ENCODE measurements at places on chromosomes 3 and 15.

DNA sequence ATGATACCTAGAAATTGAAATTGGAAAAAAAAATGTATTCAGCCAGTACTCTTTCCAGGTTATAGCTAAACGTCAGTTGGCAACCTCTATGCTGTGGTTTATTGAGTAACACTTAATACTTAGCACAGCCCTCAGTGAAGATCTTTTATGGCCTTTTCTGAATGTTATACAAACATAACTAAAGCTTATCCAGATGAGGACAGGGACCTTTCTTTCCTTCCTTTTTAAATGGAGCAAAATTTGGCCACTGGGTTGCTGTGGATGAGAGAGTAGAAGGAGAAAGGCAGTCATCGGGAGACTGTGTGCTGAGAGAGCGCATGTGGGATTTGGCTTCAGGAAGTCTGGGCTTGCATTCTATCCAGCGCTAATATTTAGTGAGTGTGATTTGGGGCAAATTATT, 36.1 kb downstream of the IGF1R start:
- no peak for DNase-seq

GRCh38 chr3:192409201-192409837, 318.0 kb downstream of the FGF12 start:
- no peak for DNase-seq

GRCh38 chr15:95194746-95195145, 963.4 kb downstream of the MCTP2 start:
- no peak for DNase-seq

- no peak for DNase-seq
Measured at GRCh38 chr3:25593001-25593400, 71.7 kb downstream of the TOP2B start.

DNA sequence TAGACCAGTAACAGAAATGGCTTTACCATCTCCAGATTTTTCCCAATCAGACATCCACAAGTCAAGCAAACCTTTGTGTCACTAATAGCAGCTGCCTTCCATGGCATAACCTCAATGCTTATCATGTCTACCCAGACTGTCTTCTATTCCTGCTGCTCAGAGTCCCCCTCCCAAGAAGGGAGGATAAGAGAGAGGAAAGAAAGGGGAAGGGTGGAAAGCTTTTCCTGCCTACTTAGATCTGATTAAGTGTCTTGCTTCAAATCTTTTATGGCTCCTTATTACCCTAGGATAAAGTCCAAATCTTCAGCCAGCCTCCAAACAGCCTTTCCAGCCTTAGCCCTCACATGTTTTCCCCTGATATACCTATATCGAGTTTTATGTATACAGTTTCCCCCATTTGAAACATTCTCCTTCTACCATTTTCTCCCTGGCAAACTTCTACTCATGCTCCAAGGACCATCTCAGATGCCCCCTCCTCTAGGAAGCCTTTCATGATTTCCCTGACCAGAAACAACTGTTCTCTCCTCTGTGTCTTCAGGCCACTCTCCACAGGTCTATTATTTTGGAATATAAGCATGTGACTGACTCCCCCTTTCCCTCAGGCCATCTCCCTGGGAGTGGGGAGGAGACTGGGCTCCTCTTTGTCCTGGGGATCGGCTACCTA, 7.9 kb upstream of the SSUH2 start:
- DNase-seq: no peak

DNA sequence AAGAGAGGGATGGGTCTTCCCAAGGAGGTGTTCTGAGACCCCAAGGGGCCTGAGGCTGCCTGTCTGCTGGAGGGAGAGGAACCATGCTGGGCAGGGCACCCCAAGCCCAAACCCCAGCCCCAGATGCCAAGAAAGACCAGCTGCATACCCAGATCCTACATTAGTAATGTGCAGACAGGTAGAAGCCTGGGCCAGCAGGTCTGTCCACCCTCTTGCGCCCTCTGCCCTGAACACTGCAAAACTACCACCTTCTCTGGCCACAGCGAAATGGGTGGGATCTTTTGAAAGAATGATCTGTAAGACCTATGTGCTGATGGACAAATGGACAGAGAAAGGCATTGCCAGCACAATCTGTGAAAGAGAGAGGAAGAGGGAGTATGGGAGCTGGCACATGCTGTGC, 283.2 kb downstream of the EPHB1 start:
- DNase-seq: no peak

DNA sequence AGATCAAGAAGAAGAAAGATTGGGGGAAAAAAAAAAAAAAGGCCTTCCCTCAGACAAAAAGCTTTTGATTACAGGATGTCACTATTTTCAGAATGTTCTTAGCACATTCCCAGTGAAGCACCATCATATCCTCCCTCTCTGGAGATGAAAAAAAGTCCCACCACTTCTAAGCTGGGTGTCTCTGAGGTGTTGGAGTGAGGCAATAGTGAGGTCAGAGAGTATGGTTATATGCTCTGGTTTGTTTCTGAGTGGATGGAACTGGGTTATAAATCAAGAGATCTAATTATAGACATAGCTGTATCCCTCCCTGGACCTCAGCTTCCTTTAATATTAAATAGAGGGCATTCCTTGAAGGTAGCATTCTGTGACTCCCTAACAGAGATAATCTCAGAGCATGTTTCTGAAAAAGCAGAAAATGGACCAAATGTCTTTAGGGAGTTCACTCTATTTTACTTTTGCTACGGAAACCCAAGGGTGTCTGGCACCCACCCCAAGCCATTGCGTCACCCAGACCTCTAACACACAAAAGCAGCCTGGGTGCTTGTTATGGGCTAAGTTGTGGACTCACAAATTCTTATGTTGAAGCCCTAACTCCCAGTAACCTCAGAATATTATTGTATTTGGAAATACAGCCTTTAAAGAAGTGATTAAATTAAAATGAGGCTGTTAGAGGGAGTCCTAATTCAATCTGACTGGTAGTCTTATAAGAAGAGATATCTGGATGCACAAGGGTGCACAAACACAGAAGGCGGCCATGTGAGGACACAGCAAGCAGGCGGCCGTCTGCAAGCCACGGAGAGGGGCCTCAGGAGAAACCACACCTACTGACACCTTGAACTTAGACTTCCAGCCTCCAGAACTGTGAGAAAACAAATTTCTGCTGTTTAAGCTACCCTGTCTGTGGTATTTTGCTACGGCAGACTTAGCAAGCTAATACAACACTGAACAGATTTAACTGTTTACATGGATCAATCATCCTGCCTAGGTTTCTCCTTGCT, 81.5 kb downstream of the MB21D2 start:
- no peak for DNase-seq

DNA sequence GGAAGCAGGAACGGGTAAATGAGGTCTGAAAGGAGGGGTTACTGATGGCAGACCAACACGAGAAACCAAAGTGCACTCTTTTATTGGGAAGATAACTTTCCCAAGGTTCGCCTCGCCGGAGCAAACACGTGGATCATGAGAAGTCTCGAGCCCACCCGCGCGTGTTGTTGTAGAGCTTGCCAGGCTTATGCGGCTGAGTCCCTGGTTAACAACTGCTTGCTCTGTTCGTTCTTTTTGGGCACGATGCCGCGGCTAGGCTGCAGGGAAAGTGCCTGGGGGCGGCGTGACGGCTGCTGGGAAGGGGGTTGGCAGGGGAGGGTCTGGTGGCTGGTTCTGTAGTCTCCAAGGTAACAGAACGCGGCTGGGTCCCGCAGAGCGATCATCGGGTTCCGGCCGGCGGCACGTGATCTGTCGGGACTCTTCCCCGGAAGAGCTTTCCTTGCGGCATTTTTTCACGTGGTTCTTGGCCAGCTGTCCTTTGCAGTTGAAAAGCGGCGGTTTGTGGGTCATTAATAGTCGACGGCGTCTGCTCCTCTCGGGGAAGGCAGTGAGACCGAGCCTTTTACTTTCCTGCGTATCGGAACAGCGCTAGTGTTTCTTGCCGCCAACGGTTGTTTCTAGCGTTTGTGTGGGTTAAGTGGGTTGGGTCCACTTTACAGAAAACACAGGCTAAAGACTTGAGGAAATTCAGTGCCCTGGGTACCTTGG, 1.5 kb downstream of the MGA start:
- DNase-seq: peak; percentile 74

GRCh38 chr15:100867433-100867832, 12.2 kb upstream of the ALDH1A3 start:
- DNase-seq: no peak

GRCh38 chr3:46574243-46574646, 8.1 kb upstream of the LRRC2 start:
- DNase-seq: no peak

DNA sequence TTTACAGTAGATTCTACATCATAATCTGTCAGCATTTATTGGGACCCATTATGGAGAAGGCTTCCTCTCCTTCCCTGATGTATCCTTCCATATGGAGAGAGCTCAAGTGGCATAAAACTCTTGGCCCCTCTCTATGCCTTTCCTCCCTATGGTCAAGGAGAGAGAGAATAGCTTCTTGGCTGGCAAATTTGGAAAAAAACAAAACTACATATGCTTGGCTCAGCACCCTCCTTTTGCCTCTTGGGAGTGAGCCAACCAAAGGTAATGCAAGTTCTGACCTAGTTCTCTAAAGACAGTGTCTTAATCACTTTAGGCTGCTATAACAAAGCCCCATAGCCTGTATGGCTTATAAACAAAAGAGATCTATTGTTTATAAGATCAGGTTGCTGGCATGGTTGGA, 37.5 kb downstream of the C3orf70 start:
- no peak for DNase-seq

DNA sequence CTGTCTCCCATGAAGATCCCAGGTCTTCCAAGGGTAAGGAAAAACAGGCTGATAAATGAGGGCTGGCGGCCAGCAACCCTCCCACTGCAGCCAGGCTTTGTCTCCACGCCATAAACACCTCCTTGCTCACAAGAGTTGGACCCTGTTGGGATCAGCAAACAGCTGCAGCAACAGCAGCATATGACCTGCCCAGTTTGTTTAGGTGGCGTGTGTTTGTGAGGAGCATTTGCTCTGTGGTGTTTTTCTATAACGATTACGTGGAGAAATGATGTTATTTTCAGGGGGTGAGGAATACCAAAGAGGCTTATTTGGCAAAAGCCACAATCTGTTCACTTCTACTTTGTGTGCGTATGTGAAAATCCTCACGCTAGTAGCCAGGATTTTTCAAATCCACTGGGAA, 58.5 kb downstream of the RFTN1 start:
- DNase-seq: no peak

- DNase-seq: no peak
Measured at GRCh38 chr3:7266551-7266950, 405.6 kb downstream of the GRM7 start.

GRCh38 chr3:48747015-48747615, 30.1 kb upstream of the IP6K2 start:
- no peak for DNase-seq

GRCh38 chr3:185728630-185729336, 96.1 kb downstream of the IGF2BP2 start:
- DNase-seq: no peak

- no peak for DNase-seq
Measured at GRCh38 chr15:19973718-19974117, 567.9 kb downstream of the GOLGA6L6 start.

- no peak for DNase-seq
Measured at GRCh38 chr3:99834211-99834957, 16.7 kb downstream of the CMSS1 start.

- DNase-seq: no peak
Measured at GRCh38 chr3:97793420-97794019, 28.3 kb upstream of the CRYBG3 start.

GRCh38 chr15:62465173-62465572, 300.1 kb upstream of the C2CD4B start:
- DNase-seq: no peak

DNA sequence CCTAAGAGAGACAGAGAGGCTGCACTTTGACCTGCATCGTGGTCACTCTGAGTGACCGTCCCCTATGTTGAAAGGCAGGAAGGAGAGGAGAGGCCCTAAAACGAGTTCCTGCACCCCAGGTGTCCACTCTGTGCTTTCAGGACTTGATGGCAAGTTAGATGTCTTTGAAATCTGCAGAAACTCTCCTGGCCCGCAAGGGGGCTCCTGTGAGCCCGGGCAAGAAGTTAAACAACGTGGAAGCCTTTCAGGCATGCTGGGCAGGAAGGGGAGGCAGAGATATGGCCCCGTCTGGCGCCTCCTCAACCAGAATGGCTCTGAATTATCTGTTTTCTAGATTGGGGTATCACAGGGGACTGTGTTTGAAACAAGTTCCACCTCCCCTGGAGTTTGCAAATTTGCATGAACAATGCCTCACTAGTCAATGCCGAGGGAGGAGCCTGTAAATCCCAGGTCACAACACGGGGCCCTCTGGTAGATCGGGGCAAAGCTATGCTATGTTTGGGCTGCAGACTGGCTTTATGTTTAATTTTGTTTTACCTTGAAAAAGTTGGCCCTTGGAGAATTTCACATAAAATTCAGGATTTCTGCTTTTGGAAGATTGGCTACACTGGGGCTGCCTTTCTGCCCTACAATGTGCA, 9.8 kb downstream of the CTXND1 start:
- DNase-seq: no peak

GRCh38 chr3:47008851-47009224, 29.4 kb downstream of the NBEAL2 start:
- DNase-seq: no peak

Data from activated naive CD4-positive, alpha-beta T cell treated with Interleukin-2 at 50 U/mL for 16 hours (primary cell).